Stimulated activated CD8-positive, alpha-beta memory T cell treated with anti-CD3 and anti-CD28 coated beads, Interleukin-7, amount 100 ng/mL, for 48 hours (primary cell): ENCODE measurements at places on chromosomes 11 and 22.
A peak's percentile ranks its signal among the peaks of the same experiment; 100 is the strongest.

- no peak for DNase-seq
These were observed 144.6 kb downstream of the SNX19 start for GRCh38 chr11:130771708-130772107.

GRCh38 chr22:50314455-50315288 is 7.2 kb upstream of the PLXNB2 start:
- peak; percentile 75 for DNase-seq

DNA sequence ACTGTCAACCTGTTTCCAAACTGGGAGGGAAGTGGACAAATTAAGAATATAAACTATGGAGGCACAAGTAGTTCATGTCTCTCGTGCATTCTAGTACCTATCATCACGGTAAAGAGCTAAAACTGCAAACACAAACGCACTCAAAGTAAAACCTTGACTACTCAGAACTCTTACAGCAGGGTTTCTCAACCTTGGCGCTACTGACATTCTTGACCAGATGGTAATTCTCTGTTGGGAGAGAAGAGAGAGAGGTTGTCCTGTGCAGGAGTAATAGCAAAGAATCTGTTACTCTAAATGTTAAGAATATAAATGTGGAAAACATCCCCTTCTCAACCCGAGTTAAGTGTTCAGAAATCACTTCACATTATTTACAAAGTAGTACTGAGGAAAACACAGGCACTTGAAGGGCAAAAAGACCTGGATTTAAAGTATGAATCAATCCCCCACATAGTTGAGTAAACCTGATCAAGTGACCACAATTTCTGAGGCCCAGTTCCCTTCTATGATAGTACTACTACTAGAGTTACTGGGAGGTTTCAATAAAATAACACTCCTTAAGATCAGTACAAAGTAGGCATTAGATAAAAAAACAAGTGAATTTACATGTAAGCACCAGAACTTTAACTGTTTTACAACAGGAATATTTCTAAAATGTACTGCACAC is 73.1 kb upstream of the ARHGAP32 start:
- DNase-seq, result no peak

DNA sequence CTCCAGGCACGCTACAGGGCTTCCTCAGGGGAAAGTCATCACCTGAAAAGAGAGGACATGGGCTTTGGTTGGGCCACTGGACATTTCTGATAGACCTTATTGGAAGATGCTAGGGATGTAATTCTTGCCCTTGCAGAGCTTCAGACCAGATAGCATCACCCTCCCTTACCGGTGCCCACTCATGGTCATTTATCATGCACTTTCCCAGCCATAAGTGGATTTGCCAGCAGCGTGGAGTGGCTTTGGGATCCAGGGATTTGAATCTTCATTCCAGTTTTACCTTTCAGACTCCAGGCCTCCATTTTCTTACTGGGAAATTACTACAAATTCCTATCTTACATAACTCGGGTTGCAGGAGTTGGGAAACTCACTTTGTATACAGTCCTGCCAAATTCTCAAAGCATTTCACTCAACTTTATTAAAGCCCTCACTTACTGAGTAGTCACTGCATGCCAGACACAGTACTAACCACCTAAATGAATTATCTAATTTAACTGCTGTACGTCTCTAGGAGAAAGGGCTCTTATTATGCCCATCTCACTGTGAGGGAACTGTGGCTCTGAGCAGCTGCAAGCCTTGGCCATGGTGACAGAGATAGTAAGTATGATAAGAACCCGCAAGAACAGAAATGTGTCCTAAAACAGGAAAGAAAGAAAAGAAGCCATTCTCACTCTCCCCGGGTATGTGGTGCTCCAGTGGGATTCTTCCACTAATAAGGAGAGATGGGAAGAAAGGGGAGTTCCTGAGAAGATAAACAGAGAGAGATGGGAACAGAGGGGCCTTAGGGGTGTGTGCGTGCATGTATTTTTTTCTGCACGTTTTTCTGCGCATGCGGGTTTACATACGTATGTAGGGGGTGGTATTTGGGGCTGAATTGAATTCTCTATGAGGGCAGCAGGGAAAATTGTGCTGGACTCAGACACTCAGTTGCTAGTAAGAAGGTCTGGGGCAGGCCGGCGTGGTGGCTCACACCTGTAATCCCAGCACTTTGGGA is 9.7 kb downstream of the CHRM1 start:
- DNase-seq, result no peak

DNA sequence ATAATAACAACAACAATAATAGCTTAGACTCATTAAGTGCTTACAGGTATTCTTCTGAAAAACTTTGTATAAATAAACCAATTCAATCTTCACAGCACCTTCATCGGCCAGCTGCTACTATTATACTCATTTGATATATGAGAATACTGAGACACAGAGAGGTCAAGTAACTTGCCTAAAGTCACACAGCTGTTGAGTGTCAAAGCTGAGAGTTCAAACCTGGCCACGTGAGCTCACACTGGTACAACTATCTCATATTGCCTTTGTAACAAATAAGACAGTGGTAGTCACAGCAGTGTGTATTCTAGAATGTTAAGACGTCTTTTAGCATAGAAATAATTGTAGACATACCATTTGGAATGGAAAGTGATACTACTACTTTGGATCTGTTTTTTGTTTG is 268.5 kb downstream of the NTM start:
- DNase-seq, result no peak

- DNase-seq, result no peak
These were observed 11.4 kb downstream of the SESN3 start for GRCh38 chr11:95219599-95219998.

DNA sequence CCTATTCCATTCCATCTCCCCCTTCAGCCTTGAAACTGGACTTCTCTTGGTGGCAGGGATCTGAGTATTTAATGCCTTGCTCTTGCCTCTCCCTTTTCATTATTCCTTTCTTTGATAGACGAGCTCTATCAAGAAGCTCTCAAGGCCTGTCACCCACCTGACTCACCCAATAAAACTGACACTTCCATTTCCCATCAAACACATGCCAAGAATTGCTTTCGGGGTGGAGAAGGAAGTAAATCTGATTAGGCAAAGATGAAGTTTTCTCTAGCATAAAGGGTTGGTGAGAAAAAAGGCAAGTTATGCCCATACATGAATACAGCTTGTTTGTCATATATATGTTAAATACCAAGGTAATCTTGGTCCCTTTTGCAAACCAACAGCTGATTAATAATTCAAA is 34.9 kb upstream of the MYEOV start:
- no peak for DNase-seq

DNA sequence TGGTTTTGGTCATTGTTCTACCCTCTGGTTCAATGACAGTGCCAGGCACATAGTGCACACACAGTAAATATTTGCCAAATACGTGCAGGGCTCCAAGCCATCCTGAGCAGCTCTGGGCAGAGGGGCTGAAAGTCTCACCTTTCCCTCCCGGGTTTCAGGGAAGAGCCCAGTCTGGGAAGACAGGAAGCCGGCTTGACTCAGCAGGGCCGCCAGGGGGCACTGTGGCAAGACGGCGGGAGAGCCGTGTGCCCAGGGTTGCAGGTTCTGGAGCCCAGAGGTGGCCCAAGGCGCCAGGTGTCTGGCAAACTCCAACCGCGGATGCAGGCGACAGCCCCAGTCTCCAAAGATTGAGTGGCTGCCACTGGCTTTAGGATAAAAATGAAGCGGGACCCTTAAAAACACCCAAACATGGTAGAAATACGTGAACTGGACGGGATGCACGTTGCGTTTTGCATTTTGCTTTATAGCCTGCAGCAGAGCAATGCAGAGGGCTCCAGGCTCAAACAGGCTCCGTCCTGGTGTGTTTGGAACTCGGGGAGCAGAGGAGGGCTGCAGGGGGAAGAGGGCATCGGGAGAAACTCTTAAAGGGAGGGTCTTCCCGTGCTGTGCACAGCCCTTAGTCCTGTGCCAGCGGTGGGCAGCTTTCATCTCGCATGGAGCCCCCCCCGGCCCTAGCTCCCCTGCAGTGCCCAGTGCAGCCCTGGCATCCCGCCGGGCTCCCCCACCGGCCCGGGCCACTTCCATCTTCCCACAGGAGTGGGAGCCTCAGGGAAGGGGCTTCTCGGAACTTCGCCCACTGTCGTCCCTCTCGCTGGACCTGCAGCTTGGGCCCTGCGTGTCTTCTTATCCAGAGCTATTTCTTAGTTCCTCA is 10.7 kb downstream of the KRTAP5-5 start:
- DNase-seq, result no peak

DNA sequence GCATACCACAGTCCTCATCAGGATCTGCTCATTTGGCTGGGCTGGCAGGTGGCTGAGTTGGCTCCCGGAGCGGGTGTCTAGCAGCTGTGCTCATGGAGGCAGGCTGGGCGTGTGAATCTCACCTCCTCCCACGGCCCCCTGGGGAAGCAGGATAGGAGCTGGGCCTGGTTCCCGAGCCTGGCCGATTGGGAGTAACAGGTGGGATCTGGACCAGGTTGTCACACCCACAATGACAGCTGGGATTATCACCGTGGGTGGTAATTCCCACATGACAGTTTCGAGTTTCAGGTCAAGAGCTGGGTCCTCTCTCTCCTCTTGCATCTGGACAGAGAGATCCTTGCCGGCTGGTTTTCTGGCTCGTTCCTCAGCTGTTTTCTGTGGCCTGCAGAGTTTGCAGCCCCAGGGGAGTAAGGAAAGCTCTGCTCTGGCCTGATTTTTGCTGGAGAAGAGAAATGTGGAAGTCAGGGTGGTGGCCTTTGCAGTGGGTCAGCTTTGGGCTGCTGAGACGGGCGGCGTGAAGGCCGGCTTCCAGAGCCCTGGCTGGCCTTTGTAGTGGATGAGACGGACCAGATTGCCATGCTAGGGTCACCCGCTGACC is 57.0 kb downstream of the BCR start:
- DNase-seq, result no peak

DNA sequence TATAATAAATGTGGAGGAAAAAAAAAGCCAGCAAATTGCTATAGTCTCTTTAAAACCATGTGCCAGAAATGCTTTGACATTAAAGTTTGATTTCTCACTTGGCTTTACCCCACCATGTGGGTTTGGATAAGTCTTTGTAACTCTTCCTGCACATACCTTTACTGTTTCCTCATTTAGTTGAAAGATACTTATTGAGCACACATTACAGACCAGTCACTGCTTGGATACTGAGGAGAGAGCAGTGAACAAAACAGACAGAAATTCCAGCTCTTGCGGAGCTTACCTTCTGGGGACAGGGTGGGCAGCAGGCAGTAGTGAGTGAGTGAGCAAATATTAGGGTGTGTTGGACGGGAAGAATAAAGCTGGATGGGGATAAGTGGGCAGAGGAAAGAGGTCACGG is 13.7 kb downstream of the PACS1 start:
- DNase-seq, result no peak

DNA sequence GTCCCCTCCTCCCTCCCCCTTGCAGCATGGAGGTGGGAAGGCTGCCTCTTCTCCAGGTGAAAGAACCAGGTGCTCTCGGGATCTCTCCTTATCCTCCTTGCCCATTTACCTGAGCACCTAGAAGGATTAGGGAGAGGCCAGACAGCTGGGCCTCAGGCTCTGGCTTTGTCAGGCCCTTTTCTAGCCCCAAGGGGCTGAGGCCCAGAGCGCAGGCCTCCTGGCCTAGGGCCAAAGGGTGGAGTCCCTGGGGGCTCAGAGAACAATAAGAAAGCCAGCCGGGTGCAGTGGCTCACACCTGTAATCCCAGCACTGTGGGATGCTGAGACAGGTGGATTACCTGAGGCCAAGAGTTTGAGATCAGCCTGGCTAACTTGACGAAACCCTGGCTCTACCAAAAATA is 5.4 kb upstream of the TTLL1 start:
- no peak for DNase-seq

GRCh38 chr11:102929972-102930371 is 25.6 kb downstream of the MMP13 start:
- no peak for DNase-seq

DNA sequence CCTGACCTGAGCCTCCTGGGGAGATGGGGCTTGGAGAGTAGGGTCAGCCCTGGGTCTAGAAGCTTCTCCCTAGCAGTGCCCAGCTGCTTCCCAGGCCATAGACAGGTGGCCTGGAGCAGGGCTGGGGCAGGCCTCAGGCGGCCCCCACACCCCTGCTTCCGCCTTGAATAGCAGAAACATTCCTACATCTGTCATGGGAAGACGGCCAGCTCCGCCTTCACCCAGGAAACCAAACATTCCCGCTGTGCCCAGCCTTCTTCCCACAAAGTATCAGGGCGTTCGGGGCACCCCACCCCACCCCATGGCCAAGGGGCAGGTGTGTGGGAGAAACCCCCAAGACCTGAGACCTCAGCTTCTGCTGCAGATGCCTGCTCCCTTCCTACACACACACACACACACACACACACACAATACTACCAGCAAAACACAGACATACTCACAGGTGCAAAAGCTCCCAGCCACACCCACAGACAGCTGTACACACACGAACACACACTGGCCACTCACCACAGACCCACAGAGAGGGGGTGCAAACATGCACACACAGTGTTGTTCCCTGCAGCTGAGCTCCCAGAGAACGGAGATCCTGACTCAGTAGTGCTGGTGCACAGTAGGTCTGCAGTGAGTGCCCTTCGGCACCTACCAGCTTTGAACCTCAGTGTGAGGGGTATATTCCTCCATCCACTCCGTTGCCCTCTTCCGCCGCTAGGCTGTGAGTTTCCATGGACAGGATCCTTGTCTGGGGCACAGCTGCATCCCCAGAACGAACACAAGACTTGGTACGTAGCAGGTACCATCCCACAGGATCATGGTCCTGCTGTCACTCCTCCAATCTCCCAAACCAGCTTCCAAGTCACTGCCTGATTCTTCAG is 37.4 kb downstream of the PDGFB start:
- DNase-seq, result no peak

DNA sequence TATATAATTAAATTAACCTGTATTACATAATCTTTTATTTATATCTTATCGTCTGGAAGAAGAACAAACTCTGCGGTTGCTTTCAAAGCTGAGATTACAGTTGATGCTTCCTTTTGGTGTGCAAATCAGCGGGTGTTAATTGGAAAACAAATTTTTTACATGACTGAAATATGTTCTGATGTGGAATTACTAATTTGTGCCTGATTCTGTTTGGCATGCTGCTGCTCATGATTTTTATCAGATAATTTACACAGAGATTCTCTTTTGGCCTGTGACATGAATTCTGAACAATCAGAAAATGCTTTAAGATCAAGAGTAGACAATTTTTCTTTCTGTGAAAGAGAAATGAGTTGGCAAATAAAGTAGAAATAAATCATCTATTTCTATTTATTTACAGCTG is 510.8 kb downstream of the NELL1 start:
- no peak for DNase-seq

DNA sequence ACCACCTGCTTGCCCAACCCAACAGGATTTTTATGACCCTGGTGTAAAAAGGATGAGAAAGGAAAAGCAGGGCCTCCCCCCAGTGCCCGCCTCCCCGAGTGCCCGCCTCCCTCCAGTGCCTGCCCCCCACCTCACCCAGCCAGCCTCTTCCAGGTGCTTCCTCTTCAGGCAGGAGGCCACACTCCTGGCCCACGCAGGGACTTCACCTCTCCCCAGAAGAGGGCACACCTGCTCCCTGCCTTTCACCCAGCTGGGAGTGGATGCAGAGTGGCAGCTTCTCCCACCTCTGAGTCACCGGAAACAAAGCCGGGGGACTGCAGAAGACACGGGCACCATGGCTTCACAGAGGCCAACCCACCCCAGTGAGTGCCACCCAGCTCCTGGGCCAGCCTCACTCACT is 16.1 kb downstream of the CPT1A start:
- DNase-seq, result no peak

DNA sequence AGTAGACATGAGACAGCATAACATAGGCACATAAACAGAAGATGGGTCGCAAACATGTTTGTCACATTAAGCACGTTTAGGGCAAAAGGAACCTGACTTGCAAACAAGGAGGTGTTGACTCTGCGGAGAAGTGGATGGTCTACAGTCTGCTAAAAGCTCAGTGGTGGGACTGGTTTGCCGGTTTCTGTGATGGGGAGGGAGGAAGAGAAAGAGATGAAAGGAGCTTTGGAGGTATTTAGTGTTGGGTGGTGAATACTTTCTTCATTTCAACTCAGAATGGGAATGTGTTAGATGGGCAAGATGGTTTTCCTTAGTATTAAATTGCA is 191.4 kb upstream of the SORL1-AS1 start:
- DNase-seq, result no peak
